Activated CD8-positive, alpha-beta memory T cell treated with anti-CD3 and anti-CD28 coated beads for 4 hours (primary cell): ENCODE measurements at places on chromosomes 7 and 10.

GRCh38 chr10:77967611-77968022, 41.1 kb upstream of the DLG5 start:
- DNase-seq = no peak

DNA sequence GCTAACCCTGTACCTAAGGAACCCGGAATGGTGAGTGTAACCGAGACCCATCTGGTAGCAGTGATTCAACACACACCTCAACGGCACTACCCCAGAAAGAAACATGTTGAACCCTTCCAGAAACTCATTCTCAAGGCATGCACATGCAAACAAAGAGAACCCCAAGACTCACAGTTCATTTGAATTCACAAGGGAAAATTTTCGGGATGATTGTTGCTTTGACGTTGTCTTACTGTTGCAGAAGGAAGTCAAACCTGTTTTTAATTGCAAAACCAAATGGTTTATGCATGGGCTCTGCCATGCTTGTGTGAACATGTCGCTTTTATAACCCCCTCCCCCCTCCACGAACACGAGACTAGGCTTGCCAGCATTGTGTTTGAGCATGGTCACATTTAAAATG, 539.7 kb downstream of the GATA3 start:
- DNase-seq = no peak

DNA sequence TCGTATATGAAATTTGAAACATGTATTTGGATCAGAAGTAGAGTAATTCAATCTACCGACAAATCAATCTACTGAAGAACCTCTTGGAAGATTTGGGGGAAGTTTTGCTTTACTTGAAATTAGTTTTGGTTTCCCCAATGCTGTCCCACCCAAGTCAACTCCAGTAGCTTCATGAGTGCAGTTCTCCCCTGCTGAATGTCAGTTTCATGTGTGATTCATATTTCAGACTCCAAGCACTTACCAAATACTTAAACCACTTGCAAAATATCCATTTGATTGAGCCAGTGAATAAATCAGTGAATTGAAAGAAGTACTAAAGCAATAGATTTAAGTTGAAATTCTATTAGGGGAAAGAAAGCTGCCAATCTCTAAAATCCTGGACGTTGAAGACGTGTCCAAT, 9.3 kb downstream of the CALML5 start:
- DNase-seq = no peak

DNA sequence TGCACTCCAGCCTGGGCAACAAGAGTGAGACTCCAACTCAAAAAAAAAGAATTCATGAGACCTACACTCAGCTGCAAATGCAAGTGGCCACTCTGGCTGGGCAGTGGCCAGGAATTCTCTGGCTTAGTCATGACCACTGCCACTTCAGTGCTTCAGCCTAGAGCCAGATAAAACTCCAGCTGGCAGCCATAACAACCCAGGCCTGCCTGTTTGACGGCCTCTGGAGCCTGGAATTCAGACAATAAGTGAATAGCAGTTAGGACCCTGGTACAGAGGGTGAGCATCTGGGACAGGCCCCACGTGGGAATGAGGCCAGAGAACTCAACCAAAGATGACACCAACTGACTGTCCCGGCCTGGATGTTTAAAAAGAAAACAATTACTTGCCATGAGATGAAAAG, 18.9 kb downstream of the RCC1L start:
- DNase-seq = no peak

- no peak for DNase-seq
These were observed 535.4 kb upstream of the MKI67 start for GRCh38 chr10:128661404-128662197.

DNA sequence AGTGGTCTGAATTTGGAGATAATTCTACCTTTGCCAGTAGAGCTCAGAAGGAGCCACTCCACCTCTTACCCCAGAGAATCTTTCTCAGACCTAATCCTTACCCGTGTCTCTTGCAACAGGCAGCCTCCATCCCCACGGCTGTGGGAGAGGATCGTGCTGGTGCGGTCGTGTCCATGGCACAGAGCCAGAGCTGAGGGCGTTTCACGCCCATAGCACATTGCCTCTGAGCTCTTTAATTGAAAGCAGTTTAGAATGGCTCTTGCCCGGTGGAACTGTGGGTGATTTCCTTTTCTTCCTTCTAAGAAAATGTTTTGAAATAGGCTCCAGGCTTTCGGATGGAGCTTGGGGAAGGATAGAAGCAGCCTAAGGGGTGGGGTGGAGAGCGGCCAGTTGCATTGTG, 41.5 kb downstream of the PRF1 start:
- DNase-seq = no peak

DNA sequence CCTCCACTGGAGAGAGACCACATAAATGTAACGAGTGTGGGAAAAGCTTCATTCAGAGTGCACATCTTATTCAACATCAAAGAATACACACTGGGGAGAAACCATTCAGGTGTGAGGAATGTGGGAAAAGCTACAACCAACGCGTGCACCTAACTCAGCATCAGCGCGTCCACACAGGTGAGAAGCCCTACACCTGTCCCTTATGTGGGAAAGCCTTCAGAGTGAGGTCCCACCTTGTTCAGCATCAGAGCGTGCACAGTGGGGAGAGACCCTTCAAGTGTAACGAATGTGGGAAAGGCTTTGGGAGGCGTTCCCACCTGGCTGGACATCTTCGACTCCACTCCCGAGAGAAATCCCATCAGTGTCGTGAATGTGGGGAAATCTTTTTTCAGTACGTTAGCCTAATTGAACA, 20.6 kb downstream of the FAM200A start:
- no peak for DNase-seq

DNA sequence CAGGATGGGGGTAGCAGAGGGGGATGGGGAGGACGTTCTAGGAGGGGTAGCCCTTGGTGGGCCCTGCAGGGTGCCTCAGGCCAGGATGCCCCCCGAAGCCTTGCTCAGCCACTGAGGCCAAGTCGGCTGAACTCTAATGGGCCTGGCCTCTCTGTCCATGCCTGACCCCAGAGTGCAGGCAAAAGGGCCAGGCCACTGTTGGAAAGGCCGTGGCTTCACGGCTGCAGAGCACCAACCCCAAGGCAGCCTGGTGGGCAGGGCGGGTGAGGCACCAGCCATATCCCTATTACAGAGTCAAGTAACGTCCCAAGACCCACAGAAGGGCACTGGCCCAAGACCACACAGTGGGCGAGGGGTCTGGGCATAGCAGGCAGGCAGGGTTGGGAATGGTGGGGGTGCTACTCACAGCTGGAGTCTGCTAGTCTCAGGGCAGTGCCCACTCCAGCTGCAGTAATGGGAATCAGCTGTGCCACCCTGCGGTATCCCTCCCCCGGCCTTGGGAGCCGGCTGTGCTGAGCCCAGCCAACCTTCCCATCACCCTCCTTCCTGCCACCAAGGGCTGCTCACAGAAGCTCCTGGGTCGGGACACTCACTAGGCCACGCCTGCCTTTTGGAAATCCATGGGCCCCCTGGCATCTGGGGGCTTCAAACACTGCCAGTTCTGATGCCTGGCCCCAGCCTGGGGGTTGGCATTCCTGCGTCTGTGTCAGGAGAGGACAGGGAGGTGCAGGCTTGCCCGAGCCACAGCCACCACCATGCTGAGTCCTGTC, 4.0 kb upstream of the LFNG start:
- DNase-seq = no peak

- no peak for DNase-seq
These were observed 196.2 kb downstream of the PTN start for GRCh38 chr7:137147338-137147720.

DNA sequence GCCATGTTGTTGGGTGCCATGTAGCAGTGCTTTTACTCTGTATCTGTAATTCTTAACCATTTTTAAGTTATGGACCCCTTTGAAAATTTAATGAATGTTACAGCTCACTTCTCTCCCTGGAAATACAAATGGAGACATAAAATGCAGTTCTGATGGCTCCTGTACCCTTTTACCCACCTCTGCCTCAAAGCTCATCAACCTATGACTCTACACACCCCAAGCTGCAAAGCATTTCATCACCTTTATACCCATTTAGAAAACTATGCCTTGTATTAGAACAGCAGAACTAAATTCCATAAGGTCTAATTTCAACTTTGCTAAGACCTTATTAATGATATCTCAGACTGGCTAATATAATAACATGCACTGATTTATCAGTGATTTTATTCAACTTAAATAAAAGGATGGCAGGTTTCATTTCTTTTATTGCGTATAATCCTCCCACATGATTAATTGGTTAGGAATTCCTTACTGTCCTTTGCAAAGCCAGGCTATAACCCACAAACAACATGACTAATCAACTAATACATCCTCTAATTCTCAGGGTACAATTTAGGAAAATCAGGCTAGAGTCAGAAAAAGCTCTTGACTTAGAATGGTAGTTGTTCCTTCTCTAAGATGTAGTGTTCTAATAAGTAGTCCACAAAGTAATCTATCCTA, 68.1 kb downstream of the CPEB3 start:
- no peak for DNase-seq

DNA sequence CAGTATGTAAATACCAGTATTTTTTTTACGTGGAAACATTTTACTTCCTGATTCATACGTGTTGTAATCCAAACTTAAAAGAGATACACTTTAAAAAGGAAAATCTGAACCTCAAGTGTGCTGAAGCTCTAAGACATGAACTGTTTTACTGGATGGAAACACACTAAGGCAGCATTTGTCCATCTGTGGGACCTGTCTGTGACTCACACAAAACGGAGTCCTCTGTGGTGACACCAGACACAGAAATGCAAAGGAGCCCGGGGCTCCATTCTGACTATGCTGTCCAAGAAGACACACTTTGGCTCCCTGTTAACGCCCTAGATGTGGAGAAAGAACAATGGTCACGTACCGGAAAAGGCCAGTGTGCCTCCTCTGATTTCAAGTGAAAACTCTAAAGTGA, 23.9 kb downstream of the RNF133 start:
- DNase-seq = no peak

DNA sequence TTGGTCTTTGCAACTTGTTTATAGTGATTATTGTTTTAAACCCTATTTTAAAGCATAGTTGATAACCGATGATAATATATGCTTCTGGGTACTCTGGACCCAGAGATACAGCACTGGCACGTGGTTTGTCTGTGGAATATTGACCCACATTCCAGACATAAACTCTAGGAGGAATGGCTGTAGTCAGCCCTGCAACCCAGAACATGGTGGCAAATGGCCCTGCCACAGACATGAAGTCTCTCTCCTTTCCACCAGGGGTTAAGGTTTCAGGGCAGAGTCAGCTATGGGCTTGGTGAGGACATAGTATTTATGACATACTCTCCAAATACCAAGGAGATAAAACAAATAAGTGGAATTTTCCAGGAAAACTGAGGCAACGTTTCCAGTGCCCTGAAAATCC, 83.6 kb downstream of the NAMPT start:
- no peak for DNase-seq

- DNase-seq = no peak
These were observed 58.9 kb downstream of the LRGUK start for GRCh38 chr7:134186027-134186426.

DNA sequence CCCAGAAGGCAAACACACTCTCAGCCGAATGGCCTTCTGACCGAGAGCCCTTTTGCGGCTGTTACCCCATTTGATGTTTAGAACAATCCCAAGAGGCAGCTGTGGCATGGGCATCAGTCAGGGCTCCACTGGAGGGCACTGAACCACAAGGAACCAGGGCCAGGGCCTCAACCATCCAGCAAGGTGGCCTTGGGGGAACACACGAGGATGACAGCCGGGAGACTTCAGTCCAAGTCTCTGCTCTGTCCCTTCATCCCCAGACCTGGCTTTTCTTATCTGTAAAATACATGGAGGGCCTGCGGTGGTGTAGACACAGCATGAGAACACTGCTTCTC, 63.6 kb upstream of the INSIG1 start:
- no peak for DNase-seq

- peak; percentile 6 for DNase-seq
These were observed 842 bp downstream of the ZNF22 start for GRCh38 chr10:45001381-45002148.

DNA sequence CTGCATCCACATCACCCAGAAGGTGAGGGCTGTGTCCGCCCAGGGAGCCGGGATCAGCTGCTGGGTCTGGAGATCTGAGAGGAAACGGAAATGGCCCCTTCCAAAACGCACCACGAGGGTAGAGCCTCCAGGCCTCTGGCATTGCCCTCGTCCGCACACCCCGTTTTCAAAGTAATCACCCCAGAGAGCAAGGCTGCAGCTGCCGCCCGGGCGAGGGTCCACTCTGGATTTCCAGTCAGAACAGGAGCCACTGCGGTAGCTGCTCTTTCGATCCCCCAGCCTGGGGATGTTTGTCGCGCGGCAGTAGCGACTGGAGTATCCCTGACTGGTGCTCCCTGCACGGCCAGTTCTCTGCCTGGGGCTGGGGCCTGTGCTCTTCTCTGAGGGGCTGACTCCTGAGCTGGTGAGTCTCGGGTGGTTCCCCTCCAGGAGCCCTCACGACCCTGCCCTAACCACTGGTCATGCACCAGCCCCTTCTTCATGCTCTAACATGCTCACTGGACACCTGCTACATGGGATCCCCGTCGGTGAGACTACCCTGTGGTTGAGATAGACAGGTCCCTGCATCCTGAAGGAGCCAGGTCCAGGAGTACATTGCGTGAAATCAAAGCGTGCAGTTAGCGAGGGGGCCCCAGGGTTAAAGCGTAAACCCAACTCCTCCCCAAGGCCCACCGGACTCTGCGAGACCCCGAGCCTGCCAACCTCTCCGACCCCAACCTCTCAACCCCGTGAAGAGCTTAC, 99.2 kb downstream of the FOXL3 start:
- no peak for DNase-seq
